ENCODE measurements at places on chromosomes 3 and 15.

DNA sequence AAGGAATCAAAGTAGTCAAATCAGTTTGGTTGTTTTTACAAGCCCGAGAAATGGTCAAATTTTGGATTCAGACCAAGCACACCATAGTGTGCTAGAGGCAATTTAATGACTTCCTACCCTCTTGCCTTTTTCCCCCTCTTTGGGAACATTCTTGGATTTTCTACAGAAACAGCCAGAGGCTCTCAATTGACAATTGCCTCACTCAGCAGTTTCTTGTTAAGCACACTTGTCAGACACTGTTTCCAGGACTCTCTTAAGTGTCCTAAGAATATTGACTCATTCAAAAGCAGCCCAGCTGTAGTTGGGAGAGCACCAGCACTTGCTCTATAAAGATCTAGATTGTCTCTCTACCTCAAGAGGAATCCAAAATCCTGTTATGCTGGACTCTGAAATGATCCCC, 1.5 kb upstream of the SLC35G2 start:
- DNase-seq = no peak

DNA sequence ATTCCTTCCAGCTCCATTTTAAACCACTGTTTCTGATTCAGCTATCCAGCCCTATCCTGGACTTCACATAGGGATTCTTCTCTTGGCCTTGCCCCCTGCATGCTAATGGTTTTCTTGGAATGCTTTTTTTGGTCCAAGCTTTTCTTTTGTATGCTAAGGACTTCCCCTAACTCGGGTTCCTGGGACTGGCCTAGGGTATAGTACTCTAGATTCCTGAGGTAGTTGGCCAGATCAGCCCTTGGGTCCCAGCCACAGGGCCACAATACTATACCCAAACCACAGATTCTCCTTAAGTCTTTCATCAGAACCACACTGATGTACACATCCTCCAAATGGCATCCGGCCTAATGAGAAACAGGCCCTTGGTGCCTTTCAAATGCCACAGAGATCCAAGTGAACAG, 2.8 kb downstream of the FYCO1 start:
- no peak for DNase-seq

DNA sequence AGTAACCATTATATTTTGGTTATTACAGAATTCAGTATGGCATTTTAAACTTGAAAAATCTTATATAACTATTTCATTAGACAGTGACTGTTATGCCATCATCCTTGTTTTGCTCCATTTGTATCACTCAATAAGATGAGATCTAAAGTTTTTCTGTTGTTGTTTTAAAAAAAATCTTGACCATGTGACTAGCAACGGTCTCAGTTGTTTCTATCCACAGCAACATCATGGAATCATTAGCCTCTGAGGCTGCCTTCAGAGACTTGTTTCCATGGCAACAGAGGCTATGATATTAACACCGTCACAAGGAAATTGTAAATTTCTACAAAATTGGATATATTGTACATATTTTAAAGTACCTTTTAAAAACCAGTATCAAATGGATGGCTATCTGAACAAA, 129.8 kb downstream of the DLG1 start:
- DNase-seq = peak; percentile 40

- DNase-seq = no peak
These were observed 75.6 kb downstream of the LINGO1 start for GRCh38 chr15:77557144-77557543.

- peak; percentile 82 for DNase-seq
These were observed 67.8 kb downstream of the FMN1 start for GRCh38 chr15:33126559-33127290.

DNA sequence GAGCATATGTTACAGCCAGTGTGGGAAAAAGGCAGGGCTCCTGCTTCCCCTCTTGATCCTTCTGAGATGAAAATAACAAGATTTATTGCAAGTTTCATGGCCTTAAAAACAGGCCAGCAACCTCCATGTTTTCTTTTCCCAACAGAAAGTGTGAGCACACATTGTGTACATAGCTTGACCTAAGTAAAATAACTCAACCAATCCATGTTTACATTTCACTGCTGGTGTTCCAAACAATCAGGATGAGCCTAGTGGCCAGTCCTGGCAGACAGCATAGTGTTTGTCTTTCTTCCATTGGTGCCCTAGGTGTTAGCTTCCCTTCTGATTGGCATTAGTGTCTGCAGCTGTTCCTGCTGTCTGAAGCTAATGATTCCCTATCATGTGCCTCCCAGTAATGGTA, 847.7 kb downstream of the EPHA3 start:
- peak; percentile 1 for DNase-seq

- DNase-seq = no peak
These were observed 99.4 kb downstream of the IQSEC1 start for GRCh38 chr3:12973827-12974226.

GRCh38 chr15:41659190-41659589, 1.0 kb upstream of the MGA start:
- no peak for DNase-seq

DNA sequence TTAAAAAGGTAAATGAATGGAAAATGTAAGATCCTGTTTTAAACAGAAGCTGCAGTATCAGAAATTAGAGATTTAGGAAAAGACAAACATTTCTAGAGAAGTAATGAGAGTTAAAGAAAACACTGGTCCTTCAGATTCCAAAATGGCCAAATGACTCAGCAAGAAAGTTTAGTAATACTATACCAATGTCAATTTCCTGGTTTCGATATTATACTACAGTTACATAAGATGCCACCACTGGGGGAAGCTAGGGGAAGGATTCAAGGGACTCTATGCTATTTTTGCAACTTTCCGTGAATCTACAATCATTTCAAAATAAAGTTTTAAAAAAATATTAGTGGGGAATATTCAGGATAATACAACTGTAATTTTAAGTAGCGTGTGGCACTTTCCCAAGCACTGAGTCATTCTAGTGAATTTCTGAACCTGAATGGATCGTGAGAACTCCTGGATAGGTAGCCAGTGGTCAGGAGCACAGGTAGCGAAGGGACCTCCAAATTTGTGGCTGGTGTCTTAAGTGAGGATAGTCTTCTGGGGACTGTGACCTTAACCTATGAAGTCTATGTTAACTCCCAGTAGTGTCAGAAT, 37.6 kb downstream of the TMCC1 start:
- DNase-seq = no peak

GRCh38 chr3:126523745-126524428, at the start of gene CHST13:
Gene CHST13 (plus strand): TSS chr3:126524155. CDS start chr3:126524333, 178 bp downstream.
- peak; percentile 74 for DNase-seq

DNA sequence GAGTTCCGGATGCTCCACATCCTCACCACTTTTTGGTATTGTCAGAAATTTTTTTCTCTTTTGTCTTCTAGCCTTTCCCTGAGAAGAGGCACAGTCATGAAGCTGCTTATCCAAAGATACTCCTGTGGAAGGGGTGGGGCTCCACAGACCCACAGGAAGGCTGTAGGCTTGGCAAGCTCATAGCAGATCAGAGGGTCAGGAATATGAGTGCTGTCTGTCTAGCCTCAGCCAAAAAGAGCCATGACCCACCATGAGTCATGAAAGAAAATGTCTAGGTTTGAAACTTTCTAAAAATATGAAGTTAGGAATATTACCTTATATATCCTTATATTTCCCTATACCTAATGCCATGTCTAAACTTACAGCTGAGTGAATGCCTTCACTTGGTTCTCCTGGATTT, 118.2 kb upstream of the THBS1 start:
- no peak for DNase-seq

- no peak for DNase-seq
These were observed 818.8 kb upstream of the LMCD1 start for GRCh38 chr3:7682822-7683229.

- DNase-seq = no peak
These were observed 632 bp upstream of the DHX36 start for GRCh38 chr3:154324919-154325318.

DNA sequence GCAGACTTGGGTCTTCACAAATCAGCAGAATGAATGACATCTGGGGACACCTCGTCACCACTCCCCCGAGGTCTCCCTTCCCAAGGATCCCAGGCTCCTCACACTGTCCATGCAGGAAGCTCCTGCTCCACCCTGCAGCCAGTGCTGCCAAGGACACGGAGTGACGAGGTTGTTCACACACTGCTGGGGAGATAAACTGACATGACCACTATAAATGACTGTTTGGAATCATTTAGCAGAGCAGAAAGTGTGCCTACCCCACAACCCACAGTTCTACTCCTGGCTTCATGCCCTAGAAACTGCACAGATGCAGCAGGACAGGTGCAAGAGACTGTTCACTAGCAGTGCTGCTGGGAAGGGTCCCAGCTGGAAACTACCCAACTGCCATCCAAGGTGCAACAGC, 19.7 kb upstream of the PRSS50 start:
- no peak for DNase-seq

DNA sequence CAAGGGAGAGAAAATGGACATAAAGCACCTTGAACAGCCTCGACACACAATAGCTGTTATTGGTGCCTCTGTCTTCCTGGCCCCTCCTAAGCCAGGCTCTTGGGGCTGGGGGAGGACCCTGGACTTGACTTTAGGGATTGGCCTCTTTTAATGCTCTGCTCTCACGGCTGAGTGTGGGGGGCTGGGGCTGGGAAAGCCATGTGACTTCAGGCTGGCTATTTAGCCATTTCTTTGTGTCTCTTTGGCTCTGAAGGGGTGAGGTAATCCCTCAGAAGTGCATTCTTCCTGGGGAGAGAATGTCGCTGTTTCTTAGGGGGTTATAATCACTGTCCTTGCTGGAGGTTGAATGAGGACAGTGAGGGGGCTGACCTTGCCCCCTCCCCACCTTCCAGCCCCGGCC, 26.2 kb downstream of the MAGEF1 start:
- peak; percentile 83 for DNase-seq

GRCh38 chr3:182486463-182486862, 306.8 kb upstream of the ATP11B start:
- DNase-seq = no peak

DNA sequence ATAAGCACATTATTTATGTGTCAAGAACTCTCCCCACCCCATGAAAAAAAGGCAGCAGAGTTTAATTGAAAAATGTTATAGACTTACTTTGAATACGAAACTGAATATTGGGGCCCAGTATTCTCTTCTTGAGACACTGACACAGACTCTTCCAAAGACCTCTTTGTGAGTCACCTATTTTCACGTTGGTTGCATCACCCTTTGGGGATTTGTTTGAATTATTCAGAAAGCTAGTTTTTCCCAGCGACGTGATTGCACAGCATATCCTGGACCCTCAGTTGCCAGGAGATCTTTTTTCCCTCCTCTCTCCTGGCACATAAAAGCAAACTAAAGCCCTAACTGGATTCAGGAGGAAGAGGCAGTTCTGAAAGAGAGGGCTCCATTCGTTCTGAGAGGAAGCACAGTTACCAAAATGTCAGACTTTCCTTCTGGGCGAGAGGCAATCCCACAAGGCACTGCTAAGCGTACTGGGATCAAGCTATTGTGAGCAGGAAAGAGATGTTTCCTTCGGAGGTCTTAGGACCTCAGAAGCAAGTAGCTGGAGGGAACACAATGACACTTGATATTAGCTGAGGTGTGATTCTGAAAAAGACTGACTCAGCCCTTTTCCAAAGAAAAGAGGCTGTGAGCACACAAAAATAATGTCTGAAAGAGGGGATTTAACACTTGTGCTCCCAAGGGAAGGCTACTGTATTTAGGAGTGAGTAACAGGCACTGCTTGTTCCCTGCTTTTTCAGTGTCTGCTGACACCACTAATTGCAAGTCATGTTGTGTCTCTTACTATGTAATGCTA, 65.8 kb upstream of the CADPS start:
- peak; percentile 35 for DNase-seq

DNA sequence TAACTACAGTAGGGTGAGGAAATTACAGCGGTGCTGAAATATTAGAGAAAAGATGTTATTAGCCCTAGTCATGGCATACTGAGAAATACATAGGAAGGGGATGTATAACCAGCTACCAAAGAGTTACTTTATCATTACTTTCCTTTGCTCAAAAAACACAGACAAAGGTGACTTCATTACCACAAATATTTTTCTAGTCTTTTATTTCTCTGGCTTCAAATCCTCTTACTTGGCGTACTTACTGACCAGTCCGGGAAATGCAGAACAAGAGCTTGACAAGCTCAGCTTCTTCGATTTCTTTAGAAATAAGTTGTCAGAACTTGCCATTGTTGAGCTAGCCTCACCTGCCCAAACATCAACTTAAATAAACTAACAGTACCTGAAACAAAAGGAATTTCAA, 142.1 kb upstream of the TMCO5A start:
- no peak for DNase-seq

DNA sequence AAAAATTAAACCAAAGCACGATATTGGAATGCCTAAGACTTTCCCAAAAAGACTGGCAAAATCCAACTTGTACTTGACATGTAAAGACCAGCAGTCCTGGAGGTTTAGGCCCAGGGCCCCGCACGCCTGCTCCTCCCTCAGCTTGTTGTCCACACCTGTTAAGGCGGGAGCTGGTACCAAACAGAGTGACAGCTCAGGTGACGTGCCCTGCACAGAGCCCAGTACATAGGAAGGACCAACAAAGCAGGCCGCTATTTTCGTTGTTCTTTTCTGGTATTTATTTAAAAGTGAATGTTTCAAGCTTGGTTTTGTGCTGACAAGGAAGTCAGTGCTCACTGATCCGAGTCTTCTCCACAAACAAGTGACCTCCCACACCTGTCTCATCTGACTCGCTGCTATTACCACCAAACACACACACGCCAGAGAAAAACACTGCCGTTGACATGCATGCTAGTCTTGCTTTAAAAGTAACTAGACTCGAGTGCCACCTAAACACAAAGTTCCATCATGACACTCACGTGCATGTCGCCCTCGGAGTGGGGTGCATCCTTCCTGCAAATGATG, 50.2 kb downstream of the HERC2 start:
- DNase-seq = no peak

DNA sequence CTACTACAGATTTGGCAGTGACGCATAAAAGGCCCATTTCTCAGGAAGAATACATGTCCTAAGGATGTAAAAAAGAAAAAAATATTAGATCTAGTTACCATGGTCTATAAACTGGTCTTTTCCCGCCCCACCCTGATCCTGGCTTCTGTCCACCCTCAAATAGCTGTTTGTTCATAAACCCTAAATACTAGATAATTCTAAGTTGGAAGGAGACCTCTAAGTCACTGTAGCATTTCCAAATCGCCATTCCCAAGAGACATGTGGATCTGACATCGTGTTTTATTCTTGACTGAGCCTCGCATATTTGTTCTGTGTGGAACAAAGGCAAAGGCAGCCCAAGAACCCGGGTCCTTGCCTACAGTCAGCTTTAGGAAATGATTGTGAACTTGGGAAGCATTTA, 49.0 kb downstream of the LMCD1 start:
- no peak for DNase-seq

GRCh38 chr3:4493014-4493940, at the start of gene ITPR1:
Gene ITPR1 (plus strand): TSS chr3:4493348. CDS start chr3:4516492, 23,144 bp downstream.
- DNase-seq = peak; percentile 99

- DNase-seq = no peak
These were observed 17.0 kb downstream of the PIK3CB start for GRCh38 chr3:138817695-138818094.

DNA sequence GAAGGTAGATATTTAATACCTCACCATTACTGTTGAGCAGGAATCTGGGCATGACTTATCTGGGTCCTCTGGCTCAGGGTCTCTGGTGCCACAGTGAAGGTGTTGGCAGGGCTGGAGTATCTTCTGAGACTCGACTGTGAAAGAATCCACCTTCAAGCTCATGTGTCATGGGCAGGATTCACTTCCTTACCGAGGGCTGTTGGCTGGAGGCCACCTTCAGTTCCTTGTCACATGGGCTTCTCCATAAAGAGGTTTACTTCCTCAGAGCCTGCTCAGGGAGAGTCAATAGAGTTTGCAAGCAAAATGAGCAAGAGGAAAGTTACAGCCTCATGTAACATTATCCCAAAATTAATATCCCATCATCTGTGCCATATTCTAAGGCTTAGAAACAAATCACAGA, 459.5 kb downstream of the NR2F2 start:
- DNase-seq = no peak

- DNase-seq = no peak
These were observed 35.4 kb downstream of the PRR20G start for GRCh38 chr3:127252446-127252845.

All from NCI-H82 (cell line).